CD4-positive, alpha-beta T cell treated with Interleukin-15 for 4 hours (primary cell): ENCODE measurements at places on chromosomes 2 and 18.

- DNase-seq: no peak
These were observed 25.2 kb upstream of the OTOS start for GRCh38 chr2:240165661-240166060.

DNA sequence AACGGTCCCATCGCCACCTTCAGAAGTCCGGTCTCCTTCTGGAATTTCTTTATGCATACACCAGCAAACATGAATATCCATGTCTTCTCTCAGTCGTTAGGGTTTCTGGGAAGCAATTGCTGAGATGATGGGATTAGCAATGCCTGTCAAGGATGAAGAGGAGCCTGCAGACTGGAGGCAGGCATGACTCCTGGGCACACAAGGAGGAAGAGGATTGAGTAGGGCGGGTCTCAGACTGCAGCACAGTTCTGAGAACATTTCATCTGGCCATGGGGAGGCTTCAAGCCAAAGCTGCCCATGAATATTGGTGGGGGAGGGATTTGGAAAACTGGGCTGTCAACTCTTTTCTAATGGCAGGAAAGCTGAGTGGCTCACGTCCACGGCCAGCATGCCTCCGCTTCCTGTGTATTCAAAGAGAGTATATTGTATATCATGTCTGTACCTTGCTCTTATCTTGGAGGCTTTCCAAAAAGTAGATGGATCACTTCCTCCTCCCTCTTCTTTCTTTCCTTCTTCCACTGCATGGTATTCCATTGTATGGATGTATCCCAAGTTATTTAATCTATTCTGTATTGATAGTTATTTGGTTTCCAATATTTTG is 24.5 kb downstream of the MC2R start:
- no peak for DNase-seq

GRCh38 chr18:3513481-3513880 is 63.5 kb downstream of the TGIF1 start:
- no peak for DNase-seq

- no peak for DNase-seq
These were observed 43.7 kb downstream of the POU3F3 start for GRCh38 chr2:104897515-104898184.

DNA sequence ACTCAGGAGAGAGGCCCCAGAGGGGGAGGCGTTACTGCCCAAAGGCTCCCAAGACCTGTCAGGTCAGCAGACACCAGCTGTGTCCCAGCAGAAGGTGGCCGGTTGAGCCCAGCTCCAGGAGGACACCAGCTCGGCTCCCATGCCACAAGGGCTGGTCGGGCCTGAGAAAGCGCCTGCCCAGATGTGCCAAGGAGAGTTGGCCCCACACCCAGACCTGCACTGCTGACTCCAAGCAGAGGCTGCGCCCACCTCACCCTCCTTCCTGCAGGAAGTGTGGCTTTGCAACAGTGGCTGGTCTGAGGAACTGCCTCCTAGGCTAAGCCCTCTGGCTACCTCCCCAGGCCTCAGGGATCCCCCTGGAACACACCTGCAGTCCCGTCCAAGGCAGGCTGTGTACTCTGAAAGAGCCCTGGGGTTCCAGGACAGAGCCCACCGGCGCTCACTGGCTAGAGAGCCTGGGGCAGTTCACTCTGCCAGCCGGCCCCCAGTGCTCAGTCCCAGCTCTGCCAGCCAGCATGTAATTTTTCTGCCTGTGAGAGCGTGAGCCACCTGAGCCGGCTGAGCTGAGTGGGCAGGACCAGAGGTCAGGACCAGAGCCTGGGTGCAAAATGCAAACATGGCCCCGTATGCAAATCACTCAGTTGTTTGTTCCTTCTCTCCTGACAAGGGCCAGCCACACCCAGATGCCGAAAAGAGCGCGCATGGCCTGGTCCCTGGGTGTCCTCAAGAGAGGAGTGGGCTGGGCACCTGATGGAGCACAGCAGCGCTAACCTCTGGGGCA is 36.9 kb upstream of the PTMA start:
- DNase-seq: no peak

GRCh38 chr2:195543902-195544894 is 112.8 kb upstream of the SLC39A10 start:
- peak; percentile 60 for DNase-seq

GRCh38 chr2:52341732-52342131 is 1309.8 kb upstream of the NRXN1 start:
- no peak for DNase-seq

- no peak for DNase-seq
These were observed 263.1 kb downstream of the CDH20 start for GRCh38 chr18:61596296-61596695.

- no peak for DNase-seq
These were observed 5.8 kb upstream of the RNU4ATAC start for GRCh38 chr2:121524685-121525425.

DNA sequence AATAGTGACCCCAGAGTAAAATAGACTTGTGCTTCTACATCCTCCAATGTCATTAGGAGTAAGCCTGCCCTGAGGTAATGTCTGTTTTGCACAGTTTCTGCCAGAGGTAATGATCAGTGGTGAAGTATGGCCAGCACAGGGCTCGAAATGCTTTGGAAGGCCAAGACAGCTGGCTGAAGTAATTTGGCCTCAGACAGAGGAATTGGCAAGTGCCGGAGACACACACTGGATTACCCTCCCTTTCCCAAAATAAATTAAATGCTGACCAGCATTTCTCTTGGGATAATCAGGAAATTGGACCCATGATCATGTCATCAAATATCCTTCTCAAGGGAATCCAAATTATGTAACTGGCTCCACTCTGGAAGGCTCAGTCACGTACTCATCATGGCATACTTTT is 379.0 kb upstream of the CHST9 start:
- no peak for DNase-seq
